ENCODE measurements at places on chromosomes 7 and 10.

DNA sequence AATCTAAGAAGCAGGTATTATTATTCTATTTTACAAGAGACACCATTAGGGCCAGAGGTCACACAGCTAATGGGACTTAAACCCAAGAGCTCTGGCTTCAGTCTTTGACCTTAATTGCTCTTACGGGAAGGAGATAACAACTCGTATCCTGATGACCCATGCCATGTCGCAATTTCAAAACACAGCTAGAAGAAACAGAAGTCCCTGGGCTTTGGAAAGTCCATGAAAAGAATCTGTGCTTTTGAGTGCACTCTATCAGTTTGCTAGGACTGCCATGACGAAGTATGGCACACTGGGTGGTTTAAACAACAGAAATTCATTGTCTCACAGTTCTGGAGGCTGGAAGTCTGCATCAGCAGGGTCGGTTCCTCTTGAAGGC lies 247.8 kb upstream of the AOAH start:
- DNase-seq: no peak

DNA sequence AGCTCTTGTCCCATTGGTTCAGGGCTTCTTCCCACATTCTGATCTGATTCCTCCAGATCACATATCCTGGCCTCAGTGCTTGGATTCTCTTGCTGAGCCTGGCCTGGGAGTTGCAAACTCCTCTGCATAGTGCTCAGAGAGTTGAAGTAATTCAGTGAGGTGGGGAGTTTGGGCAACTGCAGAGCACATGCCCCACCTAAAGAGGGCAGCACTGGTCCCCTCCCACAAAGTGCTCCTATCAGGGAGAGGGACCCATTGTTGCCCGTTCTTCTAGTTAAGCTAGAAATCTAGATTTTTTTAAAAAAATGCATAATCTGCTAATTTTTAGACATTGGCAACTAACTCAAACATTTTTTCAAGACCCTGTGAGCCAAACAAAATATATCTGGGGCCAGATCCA lies 45.1 kb downstream of the CHN2 start:
- DNase-seq: no peak

DNA sequence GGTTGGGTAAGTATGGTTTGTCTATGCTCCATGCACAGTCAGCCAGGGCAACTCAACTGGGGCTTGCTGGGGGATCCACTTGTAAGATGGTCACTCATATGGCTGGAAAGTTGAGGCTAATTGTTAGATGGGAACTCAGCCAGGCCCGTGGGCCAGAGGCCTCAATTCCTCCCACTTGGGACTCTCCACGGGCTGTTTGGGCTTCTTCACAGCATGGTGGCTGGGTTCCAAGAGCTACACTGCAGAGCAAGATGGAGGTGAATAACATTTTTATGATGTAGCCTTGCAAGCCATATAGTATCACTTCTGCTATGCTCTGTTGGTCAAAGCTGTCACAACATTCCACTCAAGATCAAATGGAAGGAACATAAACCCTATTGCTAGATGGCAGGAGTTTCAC lies 39.2 kb downstream of the ELMO1 start:
- no peak for DNase-seq

DNA sequence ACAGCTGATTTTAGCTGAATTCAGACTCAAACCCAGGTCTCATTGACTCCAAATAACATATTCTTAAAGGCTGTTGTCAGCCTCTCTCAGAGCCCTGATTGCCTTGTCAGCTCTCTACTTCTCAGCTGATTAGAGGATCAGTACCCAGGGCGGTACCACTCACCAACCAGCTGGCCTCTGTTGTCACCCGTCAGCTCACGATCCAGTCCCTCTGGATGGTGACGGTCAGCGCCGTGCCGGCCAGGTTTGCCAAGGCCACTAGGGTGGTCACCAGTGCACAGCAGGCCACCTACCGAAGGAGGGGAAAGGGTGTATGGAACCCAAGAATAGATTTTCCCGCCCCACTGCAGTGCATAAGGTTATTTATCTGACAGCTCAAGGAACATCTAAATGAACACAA lies 52.3 kb upstream of the TOMM7 start:
- DNase-seq: no peak

GRCh38 chr7:39910108-39910869 lies 39.8 kb upstream of the CDK13 start:
- DNase-seq: no peak

GRCh38 chr10:93334901-93335327 lies 147.2 kb downstream of the MYOF start:
- no peak for DNase-seq

- DNase-seq: no peak
These were observed 727 bp downstream of the ATRNL1 start for GRCh38 chr10:115093776-115094408.

GRCh38 chr7:98467570-98468312 lies 66.9 kb upstream of the BAIAP2L1 start:
- no peak for DNase-seq

GRCh38 chr10:124465777-124466488 lies 4.3 kb downstream of the LHPP start:
- no peak for DNase-seq

DNA sequence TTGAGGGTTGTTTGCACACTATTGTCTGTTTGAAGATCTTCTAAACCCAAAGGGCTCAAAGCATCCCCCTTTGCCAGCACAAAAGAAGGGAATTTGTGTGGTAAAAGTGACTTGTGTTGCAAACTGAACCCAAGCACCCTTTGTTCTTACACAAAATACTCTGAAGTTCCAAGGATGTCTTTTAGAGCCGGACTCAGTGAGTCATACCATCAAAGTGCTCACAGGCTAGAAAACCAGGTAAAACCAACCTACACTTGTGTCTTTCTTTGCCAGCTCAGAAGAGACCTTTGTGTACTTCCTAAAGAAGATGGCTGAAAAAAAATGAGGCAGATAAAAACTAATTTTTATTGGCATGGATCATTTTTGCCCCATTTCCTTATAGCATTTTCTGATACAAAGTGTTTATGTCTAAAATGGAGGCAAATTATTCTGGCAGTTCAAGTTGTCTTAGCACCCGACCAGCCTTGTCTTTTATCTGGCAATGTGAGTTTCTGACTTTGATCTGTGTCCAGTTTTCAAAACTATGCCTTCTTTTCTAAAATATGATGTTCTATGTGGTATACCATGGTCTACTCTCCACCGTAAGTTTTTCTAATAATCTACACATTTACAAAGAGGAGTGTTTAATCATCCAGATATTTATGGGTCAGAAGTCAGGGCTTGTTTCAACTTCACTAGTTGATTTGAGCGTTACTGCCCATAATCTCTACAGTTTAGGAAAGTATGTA lies 128.4 kb upstream of the FZD1 start:
- DNase-seq: no peak

GRCh38 chr10:26829810-26830515 lies 30.8 kb downstream of the ABI1 start:
- DNase-seq: no peak

GRCh38 chr10:58980826-58981415 lies 195.5 kb upstream of the PHYHIPL start:
- DNase-seq: no peak

DNA sequence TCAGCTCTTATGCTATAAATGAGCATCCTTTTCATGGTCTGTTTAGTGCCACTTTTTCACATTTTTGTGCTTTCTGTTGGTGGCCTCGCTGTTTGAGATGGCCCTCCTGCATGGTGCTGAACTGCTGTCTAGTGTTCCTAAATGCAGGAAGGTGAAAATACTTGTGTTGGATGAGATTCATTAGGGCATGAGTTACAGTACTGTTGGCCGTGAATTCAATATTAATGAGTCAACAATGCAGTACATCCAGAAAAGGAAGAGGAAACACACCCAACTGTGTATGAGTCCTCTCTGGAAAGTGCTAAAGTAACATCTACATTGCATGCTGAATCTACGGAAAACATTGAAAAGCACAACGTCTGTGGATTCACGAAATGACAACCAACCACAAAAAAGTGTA lies 124.0 kb downstream of the HERPUD2 start:
- no peak for DNase-seq

DNA sequence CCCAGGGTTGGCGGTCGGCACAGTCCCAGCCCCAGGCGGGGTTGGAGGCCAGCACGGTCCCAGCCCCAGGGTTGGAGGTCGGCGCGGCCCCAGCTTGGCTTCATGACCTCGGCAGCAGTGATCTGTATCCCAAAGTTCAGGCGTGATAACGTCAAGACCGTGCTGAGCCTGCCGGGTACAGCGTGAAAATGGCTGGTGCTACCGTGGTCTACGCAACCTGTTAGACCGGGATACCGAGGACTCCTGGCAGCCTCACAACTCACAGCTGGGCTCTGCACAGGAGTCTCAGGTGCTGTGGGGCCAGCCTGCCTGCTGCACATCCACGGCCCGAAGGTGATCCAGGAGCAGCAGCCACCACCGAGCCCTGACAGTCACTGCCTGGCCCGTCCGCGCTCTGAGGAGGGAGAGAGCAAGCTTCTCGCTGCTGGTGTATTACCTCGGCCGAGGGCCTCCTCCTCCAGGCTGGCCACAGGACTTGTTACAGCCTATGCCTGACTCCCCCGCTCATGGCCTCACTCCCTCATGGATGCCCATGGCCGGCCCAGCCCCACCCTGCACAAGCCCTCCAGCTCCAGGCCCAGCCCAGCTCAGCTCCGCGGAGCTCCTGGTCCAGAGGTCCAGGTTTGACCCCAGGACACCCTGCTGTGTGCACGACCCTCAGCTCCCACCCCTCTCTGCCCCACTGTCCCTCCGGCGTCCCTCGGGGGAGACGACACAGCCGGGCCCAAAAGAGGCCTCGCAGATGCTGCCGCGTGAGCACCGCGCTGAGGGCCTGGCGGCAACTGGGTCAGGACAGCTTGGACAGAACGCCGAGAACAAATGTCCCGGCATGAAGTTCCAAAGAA lies 156.0 kb downstream of the ELFN1 start:
- no peak for DNase-seq

DNA sequence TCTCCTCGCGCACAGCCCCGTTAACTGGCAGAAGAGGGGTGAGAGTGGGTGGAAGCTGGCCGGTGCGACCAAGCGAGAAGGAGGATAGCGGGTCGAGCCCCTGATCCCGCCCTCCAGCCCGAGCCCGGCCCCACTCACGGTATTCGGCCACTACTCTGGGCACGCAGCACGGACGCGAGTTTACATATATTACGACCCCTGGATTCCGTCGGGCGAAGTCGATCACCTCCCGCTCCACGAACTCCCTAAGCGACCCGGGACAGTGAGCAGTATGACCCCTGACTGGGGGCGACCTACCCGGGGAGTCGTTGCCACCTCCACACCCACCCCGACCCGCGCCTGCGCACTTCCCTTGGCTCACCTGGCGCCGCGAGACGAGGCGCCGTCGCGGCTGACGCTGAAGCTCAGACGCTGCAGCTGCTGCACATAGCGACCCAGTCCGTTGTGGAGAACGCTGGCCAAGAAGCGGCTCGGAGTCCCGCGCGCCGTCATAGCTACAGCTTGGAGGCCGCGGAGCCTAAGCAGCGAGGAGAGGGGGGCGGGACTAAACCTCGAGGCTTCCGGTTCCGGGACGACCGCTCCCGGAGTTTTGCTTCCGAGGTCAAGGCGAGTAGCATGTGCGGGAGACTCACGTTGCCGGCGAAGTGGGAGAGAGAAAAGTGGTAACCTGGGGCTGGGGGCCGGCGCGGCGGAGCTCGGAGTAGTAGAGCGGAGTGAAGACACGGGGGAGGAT lies at the start of the genes MRPL43 and TWNK:
TSS of gene MRPL43 (minus strand) at position 546 of the 733 bp plus-strand sequence. CDS start at position 492, 54 bp downstream.
TSS of gene TWNK (plus strand) at position 592 of the 733 bp plus-strand sequence. CDS start 668 bp downstream, outside the sequence.
- DNase-seq: peak; percentile 84

- DNase-seq: no peak
These were observed 194.7 kb downstream of the GALNT17 start for GRCh38 chr7:71326595-71326994.

- peak; percentile 15 for DNase-seq
These were observed 35.7 kb downstream of the P4HA1 start for GRCh38 chr10:73060738-73061635.

DNA sequence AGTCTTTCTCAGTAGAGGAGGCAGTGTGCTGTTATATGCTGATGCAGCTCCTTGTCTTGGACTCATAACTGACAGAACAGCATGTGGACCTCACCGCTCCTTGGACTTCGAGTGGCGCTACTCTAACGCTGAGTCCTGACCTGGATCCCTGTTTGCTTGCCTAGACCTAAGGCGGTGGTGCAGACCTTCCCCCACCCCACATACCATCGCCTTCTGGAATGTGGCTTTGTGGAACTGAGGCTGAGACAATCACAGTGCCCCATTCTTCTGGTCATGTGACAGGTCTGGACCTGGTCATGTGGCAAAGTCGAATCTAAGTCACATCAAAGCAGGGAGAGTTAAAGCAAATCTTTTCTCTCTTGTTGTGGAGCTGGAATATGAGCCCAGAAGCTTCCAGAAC lies 190.7 kb upstream of the MKI67 start:
- DNase-seq: no peak

DNA sequence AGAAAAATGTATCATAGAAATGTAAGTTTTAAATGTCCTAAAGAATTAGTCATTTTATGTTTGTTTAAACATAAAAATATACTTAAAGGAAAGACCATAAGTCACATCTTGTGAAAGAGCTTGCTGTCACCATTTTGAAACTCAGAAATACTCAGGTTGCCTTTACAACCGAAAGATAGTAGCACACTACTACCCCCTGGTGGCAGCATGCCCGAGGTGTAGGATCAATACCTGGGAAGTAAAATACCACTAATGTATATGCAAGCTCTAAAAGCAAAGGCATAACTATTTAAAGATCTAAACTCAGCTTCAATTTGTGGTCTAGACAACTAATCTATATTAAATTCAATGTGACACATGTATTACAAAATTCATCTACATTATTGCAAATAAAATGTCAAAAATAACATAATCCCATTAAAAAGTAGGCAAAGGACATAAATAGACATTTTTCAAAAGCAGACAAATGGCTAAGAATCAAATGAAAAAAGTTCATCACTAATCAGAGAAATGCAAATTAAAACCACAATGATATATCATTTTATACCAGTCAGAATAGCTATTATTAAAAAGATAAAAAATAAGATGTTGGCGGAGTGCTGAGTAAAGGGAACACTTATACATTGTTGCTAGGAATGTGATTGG lies 47.7 kb upstream of the FGL2 start:
- peak; percentile 82 for DNase-seq

DNA sequence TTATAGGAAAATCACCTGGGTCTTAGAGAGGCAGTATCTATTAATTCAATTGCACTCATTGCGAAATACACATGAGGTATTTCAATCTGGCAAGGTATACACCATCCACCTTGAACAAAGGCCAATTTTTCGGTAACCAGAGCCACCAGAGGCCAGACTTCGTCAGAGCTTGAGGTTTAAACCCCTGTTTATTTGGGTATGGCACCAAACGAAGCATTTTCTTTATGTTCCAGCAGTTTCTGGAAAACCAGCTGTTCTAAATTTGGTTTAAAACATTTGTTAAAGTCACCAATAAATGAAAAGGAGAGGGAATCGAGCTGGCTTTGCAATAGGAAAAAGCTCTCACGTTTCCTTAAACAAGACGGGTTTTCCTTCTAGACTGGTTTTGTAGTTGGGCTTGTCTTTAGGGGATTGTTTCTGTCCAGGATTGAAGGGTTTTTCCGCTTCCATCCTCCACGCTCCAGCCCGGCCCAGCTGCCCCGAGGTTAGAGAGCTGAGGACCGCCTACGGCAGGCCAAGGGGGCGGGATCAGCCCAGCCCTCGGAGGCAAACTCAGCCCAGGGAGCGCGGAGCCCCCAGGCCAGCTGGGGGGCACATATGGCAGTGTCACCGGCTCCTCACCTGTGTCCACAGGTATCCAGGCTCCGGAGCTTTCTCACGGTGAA lies 539.4 kb upstream of the MGMT start:
- DNase-seq: no peak

GRCh38 chr10:28012990-28013515 lies 14.2 kb upstream of the ODAD2 start:
- DNase-seq: no peak

All from naive thymus-derived CD4-positive, alpha-beta T cell (primary cell).